Common myeloid progenitor, CD34-positive (primary cell): ENCODE measurements at places on chromosomes 3 and 15.

DNA sequence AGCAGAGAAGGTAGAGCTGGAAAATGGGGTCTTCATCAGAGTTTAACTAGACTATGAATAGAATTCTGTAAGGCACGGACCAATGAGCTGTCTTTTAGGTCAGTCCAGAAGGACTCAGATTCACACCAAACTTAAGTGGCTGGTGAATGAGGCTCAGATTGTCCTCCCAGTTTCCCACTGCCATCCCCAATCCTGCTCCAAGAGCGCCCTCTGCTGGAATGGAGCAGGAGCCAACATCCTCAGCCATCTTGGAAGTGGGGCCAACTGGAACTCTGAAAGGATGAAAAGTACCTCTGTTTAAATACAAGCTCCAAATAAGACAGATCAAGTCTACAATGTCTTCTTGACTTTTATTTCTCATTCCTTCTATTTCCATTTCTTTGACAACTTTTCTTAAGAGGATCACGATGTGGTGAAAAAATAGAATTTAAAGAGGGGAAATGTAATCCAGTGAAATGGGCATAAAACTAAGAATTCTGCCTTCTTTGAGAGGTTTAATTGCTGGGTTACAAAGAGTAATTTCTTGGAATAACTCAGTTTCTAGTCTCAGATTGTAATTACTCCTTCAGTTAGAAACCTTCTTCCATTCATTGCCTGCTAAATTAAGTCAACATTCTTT lies 217.1 kb upstream of the TPRG1 start:
- peak; percentile 75 for DNase-seq

DNA sequence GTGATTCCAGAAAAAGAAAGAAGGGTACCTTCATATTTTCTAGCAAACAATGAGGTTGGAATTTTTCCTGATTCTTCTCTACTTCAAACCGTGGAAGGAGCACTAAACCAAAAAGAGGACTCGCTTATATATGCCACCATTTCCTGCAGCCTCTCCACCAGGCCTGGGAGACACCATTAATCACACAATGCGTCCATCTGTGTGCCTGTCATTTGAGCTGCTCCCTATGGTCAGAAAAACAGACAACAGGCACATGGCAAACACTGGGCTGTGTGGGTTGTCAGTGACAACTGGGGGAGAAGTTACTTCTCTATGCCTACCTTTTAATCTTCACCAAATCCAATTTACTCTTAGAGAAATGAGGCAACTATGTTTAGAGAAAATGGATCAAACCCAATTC lies 71.9 kb downstream of the NR2F2 start:
- no peak for DNase-seq

GRCh38 chr15:67678993-67679392 lies 136.5 kb downstream of the MAP2K5 start:
- no peak for DNase-seq

DNA sequence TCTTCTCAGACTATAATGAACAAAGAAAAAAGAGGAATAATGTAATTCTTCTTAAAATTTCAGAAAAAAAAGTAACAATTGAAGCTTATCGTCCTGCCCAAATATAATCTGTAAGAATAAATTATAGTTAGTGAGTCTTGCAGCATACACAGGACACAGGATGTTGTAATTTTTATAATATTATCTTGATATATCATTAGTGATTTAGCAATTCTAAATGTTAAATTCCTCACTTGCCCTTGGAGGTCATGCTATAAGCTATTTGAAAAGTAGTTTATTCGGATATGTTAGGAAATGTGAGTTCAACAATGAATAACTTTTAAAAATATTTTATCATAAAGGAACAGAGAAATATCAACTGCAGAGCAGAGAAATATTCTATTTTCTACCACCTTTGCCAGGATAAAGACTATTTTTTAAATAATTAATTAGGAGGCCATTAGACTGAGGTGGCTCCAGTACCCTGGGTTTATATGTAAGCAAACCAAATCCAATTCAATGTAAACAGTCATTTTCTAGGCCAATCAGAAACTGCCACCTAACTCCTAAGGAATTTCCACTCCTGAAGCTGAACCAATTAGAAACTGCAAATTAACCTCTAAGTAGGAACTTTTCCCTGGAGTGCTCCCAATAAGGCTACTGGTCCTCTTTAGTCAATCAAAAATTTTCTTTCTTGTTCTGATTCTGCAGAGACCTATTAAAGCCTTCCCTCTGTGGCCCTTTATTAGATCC lies 1109.3 kb downstream of the ROBO2 start:
- DNase-seq: no peak

DNA sequence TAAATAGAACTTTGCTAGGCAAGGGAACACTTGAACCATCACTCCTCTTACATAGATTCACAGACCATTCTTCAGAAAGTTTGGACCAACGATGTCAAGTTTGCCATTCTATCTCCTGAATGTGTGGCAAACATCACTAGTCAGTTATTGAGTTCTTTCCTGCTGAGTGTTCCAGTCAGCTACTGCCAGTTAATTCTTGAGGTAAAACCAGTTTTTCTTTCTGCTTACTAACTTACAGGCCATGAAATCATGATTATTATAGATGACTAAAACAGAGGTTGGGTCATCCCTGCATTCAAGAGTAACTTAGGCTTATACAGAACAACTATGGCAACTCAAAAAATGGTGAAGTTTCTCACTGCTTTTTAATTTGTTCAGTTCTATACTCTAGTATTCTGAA lies 88.2 kb downstream of the AP4E1 start:
- DNase-seq: no peak

- peak; percentile 59 for DNase-seq
Measured at GRCh38 chr3:152100491-152101132, 168.1 kb upstream of the MBNL1 start.

DNA sequence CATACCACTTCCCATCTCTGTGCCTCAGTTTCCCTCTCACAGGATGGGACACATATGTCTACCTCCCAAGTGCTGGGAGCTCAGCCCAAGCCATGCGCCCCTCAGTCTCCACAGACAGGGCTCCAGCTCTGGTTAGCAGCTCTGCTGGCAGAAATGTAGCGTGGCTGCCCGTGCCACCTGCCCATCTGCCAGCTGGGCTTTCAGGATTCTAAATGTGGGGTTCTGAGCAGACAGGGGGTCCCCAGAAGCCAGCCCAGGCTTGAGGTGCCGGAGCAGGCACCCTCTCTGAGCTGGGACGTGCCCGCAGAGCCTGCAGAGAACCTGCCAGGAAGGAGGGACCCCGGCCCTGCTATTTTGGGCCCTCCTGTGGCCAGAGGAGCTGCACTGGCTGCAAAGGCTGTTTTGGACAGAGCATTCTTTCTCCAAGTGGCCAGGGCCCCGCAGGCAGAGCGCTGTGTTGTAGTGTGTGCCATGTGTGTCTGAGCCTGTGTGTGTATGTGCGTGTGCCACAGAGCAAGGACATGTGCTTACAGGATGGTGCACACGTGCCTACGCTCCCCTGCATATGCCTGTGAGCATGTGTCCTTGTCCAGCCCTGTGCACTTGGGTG lies 31.7 kb downstream of the PSTPIP1 start:
- no peak for DNase-seq

GRCh38 chr3:84439476-84439875 lies 519.3 kb upstream of the CADM2 start:
- no peak for DNase-seq

GRCh38 chr3:153626158-153626557 lies 464.1 kb downstream of the RAP2B start:
- no peak for DNase-seq

DNA sequence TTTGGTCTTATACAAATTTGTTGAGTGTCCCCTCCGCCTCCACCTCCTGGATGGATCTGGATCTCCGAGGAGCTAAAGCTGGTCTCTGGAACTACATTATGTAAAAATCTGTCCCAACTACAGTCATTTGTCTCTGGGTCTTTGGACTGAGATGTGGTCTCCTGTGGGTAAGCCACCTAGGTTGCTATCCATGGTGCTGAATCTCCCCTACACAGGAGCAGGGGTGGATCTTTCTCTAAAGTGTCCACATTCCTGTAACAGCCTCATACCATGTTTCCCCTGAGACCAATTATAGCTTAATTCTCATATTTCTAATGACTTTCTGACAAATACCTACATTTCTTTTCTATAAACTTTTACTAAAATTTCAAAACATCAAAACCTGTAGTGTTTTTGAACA lies 625.8 kb downstream of the TAFA4 start:
- DNase-seq: no peak

- no peak for DNase-seq
Measured at GRCh38 chr3:37993067-37993455, 2.5 kb downstream of the VILL start.

DNA sequence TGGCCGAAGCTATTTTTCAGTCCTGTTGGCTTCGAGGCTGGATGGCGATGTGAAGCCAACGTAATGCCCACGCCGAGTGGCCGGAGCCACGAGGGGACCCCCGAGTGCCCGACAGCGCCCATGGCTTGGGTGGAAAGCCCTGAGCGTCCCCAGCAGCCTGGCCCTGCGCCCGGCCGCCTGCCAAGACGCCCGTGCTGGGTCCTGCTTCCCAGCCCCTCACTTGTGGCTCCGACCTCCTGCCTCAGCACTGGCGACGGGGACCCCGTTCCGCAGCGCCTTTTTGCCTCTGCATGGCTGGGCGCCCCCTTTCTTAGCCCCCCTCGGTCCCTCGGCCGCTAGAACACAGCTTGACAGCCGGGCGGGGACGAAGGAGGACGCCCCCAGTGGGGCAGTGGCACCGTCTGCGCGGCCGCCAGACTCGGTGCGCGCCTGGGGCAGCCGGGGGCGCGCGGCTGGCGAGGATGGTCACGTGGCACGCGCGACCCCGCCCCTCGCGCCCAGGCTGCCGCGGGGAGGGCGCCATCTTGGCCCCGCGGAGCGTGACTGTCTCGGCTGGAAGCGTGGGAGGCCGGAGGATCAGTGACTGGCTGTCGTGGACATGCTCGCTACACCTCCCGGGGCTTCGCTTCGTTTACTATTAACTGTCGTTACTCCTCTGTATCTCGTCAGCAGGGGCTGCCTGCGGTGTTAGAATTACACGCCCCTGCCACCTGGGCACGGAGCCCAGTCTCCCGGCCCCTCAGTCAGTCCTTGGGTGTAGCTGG lies 626 bp upstream of the GPR176 start:
- DNase-seq: peak; percentile 79

- DNase-seq: no peak
Measured at GRCh38 chr15:37061996-37062395, 38.4 kb downstream of the MEIS2 start.

DNA sequence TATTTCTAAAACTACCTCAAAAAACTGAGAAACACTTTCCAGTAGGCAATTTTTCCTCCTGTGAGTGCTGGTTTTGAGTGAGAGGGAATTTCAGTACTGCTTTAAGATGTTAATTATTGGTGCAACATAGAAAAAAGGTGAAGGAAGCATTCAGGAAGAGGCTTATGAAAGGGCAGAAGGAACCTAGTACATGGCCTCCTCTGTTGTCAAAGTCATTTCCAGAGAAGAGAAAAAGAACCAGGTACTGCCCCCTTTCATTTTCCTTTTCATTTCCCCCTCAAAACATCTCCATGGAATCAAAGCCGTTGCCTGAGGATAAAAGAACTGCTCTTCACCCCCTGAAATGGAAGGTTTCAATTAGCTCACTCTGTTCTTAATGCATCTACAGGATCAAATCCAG lies 19.8 kb downstream of the RARRES1 start:
- DNase-seq: no peak

DNA sequence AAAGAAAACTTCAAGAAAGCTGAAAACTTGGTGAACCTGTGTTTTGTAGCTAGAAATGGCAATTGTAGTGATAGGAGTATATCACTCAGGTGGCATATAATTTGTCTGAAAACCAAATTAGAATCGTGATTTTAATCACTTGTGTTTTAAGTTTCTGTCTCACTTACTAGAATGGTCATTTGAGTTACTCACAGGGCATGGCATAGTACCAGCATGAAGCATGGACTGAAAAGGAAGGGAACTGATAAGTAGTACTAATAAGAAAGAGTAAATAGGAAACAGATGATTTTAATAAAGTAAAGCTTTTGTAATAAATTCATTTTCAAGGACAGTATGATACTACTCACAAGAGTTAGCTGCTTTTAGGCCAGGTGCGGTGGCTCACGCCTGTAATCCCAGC lies 22.1 kb downstream of the OSBPL11 start:
- no peak for DNase-seq

DNA sequence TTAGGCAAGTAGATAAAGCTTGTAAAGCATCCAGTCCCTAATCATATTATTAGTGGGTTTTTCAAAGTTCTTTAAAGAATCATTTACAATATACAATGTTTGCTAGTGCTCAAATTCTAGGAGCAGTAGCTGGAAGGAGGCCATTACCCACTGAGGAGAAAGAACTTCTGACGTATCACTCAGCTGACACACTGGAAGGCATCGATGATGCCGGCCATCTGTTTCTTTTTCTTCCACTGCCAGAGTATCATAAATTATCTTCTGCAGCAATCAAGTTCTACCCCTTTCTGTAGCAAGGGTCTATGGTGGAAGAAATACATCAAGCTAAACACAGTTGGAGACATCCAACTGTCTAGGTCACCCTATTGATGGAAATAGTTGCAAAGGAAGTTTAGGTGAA lies 243.2 kb upstream of the LRRN1 start:
- no peak for DNase-seq

- DNase-seq: no peak
Measured at GRCh38 chr3:98599647-98600411, 6.4 kb upstream of the CPOX start.
